ENCODE measurements at places on chromosomes 7 and 10.

GRCh38 chr10:3136336-3136735, 36.2 kb downstream of the PITRM1 start:
- no peak for DNase-seq

DNA sequence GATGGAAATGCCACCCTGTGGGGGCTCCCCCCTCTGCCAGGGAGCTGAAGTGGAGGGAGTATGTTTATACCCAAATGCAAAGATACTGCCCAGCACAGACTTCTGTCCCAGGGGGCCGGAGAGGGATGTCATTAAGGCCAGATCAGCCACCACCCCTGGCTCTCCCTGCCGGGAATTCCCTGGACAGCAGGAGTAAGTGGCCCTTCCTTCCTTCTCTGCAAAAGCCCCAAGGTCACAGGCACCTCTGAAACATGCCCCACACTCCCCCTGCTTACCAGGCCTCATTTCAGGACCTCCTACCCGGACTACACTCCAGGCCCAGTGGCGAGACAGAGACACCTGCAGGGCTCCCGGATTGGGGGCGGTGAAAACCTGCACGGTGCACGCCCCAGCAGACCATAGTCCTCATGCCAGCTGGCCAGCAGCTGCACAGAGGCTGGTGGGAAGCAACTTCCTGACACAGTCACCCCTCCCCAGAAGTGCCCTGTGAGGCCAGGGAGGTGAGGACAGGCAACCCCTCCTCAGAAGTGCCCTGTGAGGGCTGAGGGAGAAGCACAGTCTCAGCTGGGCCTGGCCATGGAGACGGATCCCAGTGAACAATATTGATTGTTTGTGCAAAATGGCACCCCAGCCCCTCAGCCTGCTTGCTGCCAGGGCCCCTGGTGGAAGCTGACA, 33.0 kb upstream of the RET start:
- no peak for DNase-seq

DNA sequence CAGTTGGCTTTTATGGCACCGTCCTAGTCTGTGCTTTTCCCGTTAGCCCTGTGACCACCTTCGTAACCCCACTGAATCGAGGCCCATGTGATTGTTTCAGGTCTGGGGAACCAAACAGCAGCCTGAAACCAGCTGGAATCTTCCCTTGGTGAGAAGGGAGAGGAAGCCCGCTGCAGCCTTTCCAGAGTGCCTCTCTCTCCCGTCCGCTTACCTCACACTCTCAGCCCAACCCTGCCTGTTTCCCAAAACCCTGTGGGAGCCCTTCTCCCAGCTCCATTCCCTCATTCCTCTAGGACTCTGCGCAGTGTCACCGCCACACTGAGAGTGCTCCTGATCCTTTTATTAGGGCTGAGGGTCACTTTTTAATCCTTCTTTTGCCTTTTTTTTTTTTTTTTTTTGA, 139.6 kb downstream of the WDR37 start:
- no peak for DNase-seq

GRCh38 chr10:43384252-43385221, 13.1 kb downstream of the FXYD4 start:
- no peak for DNase-seq

DNA sequence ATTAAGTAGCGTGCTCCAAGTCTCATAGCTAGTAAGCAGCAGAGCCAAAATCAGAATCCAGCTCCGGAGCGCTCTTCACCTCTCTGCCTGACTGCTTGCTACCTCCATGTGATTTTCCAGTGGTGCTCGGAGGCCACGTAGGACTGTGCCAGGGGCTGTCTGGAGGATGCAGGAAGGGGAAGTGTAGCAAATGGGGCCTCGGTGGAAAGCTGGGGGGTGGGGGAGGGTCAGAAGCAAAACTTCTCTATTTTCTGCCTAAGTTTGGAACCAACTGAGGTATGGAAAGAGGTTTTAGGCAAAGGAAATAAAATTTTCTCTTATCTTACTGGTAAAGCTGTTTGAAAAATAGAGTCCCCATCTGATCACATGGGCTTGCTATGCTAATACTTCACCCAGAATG, 108.7 kb downstream of the TBXAS1 start:
- no peak for DNase-seq

- no peak for DNase-seq
Observed at GRCh38 chr10:52994370-52994769, 221.8 kb upstream of the MBL2 start.

DNA sequence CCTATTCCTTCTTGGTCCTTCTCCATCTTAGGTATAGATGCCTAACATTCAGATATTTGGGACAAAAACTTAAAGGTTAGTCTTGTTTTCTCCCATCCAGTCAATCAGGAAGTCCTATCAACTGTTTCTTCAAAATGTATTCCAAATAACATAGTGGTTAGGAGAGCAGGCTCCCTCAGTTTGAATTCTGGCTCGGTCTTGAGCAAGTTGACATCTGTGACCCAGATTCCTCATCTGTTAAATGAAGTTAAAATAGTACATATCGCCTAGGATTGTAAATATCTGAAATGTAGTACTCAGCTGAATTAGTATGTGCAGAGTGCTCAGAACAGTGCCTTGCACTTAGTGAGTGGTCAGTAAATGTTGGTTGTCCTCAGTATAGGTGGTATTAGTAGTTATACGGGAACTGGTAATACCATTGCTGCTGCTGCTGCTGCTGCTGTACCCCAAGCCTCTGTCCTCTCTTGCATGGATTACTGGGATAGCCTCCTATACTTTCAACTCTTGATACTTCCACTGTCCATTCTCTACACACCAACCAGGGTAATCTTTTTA, 58.6 kb downstream of the RALA start:
- DNase-seq = no peak

DNA sequence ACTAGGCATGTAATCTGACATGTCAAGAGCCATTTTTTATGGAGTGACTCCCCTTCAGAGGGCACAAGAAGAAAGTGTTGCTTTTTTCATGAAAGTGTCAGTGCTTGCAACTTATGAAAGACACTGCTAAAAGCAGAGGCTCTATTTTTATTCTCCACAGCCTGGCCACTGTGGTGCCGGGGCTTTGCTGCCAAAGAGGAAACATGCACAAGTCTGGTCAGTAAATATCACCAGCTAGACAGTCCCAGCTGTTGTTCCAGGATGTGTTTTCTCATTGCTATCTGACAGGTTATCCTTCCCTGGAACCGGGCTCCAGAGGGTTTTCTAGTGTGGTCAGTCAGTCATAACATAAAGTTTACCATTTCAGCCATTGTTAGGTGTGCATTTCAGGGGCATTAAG, 180.7 kb upstream of the PITRM1 start:
- DNase-seq = no peak

GRCh38 chr7:134936893-134937510, 49.3 kb upstream of the AGBL3 start:
- DNase-seq = no peak

DNA sequence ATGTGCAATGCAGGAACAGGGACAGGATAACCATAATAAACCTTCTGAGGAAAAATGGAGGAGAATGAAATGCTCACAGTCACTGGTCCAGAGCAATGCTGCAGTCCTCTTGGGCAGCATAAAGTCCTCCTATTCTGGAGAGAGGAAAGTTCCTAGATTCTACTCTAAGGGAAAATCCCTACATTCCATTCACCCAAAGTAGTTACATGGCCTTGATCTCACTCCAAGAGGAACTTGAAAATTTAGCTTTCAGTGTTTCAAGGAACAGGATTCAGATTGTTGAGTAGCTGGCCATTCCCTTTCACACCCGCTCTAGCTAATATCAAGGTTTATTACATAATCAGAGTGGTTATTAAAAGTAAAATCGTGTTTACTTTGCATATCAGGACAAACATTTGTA, 168.3 kb downstream of the CHRM2 start:
- DNase-seq = no peak

DNA sequence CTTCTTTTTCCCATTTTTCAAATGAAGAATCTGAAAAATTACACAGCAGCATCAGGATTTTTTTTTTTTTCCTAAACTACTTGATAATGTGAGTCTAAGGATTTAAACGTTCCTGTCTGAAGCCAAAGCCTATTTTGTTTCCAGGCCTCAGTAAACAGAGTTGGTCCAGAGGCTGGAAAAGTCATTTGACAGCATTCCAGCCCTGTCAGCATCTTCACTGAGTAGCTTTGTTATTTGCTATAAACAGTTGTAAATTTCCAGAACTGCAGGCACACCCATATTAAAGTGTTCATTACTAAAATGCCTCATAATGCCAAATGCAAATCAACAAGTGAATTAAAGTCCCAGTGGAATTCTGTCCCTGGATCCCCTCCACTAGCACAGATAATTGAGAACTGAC, 35.5 kb upstream of the KMT2E start:
- no peak for DNase-seq

DNA sequence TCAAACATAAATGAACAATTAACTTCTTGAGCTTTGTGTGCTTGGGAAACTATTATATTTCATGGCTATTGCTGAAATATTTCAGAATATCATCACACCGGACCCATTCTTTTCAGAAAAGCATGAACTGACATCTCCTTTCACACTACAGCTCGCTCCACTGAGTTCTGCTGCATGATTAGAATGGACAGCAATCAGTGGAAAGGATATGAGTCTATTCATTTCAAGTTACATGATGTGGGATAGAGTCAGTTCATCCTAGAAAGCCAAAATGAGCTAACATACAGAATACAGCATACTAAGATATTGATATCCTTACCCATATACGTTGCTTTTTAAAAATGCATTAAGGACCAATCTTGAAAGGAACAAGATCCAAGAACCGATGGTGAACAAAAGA, 1.1 kb upstream of the FAM53B start:
- no peak for DNase-seq

DNA sequence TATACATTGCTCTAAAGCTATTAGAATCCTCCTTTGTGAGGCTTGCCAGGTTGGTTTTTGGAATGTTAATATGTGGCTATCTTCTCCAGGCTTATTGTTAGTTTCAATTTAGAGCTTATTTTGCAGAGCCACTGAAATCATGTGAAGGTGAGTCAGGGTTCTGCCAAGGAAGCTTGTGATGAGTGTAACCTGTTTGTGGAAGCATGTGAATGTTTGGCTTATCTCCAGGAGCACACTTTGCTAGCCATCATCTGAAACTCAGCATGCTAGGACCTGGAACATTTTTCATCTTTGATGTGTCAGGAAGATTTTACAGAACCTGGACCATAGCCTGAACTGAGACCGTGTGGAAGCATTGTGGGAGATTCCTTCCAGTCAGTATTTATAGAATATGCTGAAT, 197.3 kb downstream of the PPP1R9A start:
- DNase-seq = no peak

- no peak for DNase-seq
Observed at GRCh38 chr7:129886818-129887186, 66.0 kb downstream of the UBE2H start.

DNA sequence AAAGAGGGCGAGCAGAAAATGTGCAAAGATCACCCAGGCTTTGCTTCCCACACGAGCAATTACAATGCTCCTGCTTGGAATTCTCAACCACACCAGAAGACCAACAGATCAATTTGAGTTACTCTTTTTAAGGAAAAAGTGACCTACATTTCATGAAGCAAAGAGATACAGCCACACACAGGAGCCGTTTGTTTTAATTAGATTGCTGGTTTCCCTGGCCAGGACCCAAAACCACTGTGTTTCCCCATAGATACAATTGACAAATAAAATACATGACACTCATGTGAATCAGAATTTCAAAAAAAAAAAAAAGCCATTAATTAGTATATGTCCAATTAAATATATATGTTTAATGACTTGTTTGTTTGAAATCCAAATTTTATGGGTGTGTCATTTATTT, 458.3 kb downstream of the PLXDC2 start:
- no peak for DNase-seq

DNA sequence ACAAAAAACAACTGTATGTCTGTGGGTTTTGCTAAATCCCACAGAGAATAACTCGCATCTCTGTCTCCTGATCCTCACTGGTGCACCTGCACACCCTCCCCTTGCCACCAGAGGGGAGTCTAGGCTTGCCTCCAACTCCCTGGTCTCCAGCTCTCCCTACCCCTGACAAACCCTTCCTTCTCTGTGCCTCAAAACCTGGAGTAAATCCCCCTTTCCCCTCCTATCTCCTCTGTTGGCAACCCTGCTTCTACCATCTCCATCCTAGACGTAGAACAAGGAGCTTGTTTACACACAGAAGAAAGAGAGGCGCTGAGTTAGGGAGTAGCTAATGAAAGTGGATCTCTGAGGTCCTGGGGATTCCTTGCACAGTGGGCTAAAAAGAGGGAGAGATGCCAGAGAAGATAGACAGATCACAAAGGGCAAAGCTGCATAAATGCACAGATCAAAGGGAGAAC, 6.0 kb downstream of the MBLAC1 start:
- peak; percentile 47 for DNase-seq

DNA sequence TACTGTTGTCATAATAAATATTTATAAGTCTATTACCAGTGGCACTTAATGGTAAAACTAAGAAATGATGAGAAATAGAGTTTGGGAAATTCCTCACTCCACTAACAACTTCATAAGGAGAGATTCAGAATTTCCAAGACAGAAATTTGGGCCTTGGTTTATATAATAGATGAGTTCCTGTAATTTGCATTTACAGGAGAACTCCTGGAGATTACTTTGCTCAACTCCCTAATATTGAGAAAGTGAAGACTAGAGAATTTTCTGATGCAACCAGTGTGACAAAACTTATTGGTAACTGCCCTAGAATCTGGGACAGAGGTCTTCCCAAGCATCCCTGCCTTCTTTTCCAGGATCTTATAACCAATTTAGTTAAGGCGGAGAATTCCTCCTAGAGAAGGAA, 49.1 kb upstream of the GSAP start:
- no peak for DNase-seq

- no peak for DNase-seq
Observed at GRCh38 chr10:34766811-34767494, 48.1 kb downstream of the PARD3 start.

GRCh38 chr7:125529249-125529648, 599.6 kb upstream of the POT1 start:
- no peak for DNase-seq

- DNase-seq = no peak
Observed at GRCh38 chr10:80861882-80862281, 324.2 kb downstream of the SH2D4B start.

DNA sequence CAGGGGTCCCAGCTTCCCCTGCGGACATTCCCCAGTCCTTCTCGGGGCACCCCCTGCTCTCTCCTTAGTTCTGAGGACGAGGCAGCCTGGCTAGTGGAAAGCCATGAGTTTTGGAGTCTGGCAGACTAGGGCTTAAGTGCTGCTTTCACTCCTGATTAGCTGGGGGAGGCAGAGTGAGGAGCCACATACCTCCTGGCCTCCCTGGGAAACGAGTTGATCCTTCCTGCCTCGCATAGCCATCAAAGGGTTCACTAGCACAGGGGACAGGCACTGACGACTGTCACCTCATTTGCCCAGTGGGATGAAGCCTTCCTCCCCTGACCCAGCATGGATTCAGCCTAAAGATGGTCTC, 402.5 kb downstream of the RPS24 start:
- DNase-seq = no peak

DNA sequence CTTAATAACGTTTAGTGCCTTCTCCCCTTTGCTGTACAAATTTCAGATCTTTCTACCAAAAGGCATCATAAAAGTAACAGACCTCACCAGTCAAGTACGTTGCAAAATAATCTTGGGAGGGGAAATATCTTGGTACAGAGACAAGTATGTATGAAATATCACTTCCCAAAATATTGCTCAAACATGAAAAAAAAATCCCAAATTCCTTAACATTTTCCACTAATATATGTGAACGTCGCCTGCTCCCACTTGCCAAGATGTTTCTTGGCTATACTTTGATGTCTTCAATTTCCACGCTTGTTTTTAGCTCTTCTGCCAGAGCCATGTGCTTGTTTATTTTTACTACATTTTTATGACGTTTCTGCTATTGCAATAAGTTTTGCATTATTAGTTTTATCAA, 223.5 kb downstream of the PLXNA4 start:
- DNase-seq = no peak

GRCh38 chr7:151820491-151821105, 56.3 kb downstream of the PRKAG2 start:
- no peak for DNase-seq

Data from activated CD8-positive, alpha-beta memory T cell treated with anti-CD3 and anti-CD28 coated beads for 4 hours (primary cell).